Astrocyte (in vitro differentiated cells and primary cell): ENCODE measurements at places on chromosomes 3 and 15. TPM values are rescaled to one million over a fixed set of nuclear protein-coding genes. Genes with fewer than 3 reads are reported as not detected.

Gene ULK4
- 6.6 and 8.5 TPM in 2 replicates for total RNA-seq

- DNase-seq: peak; percentile 16
Observed at GRCh38 chr3:53721187-53722119, 124.8 kb downstream of the CHDH start.

DNA sequence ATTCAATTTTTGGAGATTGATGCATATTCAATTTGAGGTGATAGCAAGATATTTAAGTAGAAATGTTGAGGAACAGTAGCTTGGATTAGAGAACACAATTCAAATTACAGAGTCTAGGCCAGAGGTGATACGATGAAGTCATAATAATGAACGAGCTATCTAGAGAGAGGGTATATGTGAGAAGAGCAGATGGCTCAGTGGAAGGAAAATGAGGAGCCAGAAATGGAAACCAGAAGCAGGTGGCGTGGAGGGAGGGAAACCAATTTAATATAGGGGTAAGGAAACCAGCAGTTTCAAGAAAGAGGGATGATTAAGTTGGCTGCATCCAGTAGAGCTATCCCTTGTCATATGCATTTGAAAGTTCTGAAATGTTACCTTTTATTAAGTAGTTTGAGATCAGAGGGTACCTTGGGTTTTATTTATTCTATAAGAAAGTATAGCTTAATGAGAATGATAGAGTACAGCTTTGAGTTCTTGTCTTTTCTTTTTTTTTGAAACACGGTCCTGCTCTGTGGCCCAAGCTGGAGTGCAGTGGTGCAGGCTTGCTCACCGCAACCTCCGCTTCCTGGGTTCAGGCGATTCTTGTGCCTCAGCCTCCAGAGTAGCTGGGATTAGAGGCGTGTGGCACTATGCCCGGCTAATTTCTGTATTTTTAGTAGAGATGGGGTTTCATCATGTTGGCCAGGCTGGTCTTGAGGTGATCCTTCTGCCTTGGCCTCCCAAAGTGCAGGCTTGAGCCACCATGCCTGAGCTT, 22.1 kb downstream of the NCK1 start:
- DNase-seq: no peak

DNA sequence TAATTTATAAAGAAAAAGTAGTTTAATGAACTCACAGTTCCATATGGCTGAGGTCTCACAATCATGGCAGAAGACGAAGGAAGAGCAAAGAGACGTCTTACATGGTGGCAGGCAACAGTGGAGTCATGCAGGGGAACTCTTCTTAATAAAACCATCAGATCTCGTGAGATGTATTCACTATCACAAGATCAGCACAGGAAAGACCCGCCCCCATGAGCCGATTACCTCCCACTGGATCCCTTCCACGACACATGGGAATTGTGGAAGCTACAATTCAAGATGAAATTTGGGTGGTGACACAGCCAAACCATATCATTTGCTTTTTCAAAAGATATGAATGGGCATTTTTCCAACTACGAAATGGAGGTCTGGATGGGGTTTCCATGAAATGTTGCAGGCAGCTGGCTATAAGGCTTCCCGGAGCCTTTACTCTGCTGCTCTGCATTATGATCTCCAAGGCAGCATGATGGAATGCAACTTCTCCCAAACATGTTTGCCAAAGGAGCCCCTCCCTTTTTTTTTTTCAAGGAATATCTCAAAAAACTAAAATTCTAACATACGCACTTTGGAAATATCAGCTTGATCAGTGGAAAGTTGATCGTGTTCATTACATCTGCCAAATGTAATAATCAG, 189.7 kb downstream of the MEX3B start:
- DNase-seq: no peak

DNA sequence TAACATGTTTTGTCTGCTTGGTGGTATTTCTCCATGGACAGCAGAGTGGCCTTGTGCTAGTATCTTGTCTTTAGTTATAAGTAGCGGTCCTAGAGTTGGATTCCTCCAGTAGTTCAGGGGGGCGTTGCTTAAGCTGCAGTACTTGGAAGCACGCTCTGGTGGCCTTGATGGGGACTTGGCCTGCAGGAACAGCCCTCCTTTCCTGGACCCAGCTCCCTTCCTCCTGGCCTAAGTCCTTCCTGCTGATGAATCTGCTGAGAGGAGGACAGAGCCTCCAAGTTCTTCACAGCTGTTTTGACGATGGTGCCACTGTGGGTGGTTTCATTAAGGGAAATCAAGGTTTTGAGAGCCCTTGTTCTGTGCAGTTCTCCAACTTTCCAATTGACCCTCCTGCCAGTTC, 38.6 kb upstream of the SEC22A start:
- DNase-seq: no peak

DNA sequence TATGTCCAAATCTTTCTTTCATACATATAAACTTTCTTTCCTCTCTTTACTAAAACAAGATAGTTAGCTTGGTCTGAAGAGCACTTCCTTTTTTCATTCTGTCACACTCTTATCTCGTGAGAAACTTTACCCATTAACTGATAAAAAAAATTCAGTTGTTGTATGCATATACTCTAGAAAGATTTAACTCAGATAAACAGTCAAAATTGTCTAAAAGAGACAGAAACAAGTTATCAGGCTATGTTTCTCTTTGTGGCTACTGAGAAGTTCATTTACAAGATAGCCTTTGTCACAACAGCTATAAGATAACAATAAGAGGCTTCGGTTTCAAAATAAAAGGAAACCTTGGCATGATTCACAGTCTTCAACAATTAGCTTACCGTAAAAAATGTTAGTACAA, 235.7 kb upstream of the ATP10A start:
- no peak for DNase-seq
